ENCODE measurements at places on chromosomes 7 and 10.
A peak's percentile ranks its signal among the peaks of the same experiment; 100 is the strongest.

- DNase-seq: no peak
Observed at GRCh38 chr7:155368894-155369600, 71.4 kb downstream of the INSIG1 start.

DNA sequence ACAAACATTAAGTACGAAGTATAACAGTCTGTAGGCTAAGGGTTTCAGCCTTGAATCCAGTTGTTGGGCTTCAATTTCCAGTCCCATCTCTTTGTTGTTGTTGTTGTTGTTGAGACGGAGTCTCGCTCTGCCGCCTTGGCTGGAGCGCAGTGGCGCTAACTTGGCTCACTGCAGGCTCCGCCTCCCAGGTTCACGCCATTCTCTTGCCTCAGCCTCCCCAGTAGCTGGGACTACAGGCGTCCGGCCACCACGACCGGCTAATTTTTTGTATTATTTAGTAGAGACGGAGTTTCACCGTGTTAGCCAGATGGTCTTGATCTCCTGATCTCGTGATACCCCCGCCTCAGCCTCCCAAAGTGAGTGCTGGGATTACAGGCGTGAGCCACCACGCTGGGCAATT is 464.9 kb downstream of the ANKRD7 start:
- DNase-seq: no peak

- no peak for DNase-seq
Observed at GRCh38 chr10:112917681-112918080, 32.4 kb upstream of the TCF7L2 start.

DNA sequence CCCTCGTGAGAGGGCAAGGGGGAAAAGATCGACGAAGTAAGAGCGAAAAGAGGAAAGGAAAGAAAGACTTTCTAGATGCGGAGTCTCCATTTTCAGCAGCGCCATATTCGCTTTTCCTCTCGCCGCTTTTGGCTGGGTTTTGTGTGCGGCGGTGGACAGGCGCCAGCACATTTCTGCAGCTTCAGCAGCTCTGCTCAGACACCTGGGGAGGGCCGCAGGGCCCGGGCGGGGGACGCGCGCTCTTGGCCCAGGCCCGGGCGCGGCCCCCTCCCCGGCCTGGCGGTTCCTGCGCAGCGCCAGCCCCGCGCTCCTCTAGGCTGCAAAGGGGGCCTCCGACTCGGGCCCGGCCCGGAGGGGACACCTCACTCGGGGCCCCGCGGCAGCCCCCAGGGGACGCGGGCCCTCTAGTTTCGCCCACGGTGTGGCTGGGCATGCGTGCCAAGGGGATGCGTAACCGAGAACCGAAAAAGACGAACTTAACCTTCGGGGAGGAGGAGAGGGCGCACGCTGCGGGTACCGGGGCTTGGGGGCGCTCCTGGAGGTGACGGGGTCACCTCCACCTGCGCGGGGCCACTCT is 34.5 kb upstream of the EBLN1 start:
- peak; percentile 43 for DNase-seq

GRCh38 chr10:4059471-4060138 is 274.6 kb upstream of the KLF6 start:
- no peak for DNase-seq

DNA sequence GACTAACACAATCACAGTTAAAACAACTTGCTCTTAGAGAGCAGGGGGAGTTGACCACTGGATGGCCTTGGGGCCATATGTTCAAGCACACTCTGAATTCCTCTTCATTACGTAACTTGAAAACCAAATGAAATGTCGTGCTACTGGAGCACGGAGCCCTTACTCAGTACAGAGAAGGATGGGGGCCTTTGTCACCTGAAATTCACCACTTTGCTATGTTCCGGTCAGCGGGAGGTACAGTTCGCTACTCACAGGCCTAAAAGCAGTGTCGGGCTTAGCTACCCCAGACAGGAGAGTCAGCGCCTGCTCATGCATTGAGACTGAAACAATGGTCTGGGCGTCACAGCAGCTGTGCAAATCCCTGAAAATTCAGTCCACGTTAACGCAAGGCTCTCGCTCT is 39.6 kb downstream of the GLI3 start:
- DNase-seq: no peak

DNA sequence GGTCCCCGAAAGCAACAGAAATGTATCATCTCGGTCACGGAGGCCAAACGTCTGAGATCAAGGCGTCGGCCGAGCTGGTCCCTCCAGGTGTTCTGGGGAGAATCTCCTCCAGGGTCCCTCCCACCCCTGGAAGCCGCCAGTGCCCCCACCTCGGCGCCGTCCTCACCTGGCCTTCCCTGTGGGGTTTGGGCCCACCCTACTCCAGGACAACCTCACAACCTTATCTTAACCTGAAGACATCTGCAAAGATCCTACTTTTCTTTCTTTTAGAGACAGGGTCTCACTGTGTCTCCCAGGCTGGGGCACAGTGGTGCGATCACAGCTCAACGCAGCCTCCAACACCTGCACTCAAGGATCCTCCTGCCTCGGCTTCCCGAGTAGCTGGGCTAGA is 33.4 kb downstream of the ADAP1 start:
- DNase-seq: no peak

DNA sequence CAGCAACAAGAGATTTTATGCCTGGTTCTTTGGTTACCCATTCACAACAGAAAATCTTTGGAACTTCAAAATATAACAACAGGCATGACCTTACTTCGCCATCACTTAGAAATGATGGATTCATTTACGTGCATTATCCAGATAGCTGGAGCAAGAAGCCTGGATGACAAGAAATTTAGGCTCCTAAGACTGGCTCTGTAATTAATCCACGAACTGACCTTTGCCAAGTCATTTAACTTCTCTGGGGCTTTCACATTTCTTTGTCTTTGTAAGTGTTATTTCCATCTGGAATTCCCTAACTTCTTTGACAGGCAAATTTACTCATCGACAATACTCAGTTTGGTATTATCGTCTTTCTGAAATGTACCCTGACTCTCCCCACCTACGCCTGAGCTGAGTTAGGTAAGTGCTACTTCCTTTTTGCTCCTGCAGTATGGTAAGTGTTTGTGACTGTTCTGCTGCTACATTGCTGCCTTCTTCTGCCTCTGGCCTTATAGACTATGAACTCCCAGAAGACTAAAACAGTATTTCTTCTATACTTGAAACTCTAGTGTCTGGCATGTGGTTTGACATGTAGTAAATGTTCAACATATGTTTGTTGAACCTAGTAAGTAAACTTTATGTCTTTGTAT is 5.5 kb upstream of the MDFIC start:
- no peak for DNase-seq

Data from activated CD4-positive, alpha-beta T cell treated with anti-CD3 and anti-CD28 coated beads for 1 hour (primary cell).